WTC11 (cell line): ENCODE measurements at places on chromosomes 11 and 22.

DNA sequence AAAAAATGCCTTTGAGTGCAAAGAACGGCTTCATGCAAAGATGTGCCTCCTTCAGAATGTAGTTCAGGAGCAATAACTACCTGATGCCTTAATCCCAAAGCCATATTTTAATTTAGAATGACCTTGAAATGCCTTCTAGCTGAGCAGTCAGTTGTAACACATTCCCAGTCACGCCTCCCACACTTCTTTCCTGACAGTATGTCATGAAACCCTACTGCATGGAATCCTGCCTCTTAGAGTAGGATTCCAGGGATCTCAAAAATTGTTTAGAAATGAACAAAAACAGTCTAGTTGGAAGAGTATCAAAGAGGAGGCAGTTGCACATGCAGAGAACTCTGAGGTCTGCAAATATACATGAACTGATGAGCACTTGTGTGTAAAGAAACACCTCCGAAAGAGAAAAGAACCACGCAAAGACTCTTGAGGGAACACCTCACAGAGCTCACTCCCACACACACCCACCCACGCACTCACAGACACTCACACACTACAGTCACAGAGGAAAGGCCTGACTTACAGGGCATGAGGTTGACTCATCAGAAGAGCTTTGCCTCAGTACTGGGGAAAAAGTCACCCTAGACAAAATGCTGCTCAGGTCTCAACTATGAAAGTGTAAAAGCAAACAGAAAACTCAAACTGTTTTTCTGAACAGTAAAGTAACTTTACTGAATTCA, 77.4 kb downstream of the GGTLC2 start:
- DNase-seq, result no peak

DNA sequence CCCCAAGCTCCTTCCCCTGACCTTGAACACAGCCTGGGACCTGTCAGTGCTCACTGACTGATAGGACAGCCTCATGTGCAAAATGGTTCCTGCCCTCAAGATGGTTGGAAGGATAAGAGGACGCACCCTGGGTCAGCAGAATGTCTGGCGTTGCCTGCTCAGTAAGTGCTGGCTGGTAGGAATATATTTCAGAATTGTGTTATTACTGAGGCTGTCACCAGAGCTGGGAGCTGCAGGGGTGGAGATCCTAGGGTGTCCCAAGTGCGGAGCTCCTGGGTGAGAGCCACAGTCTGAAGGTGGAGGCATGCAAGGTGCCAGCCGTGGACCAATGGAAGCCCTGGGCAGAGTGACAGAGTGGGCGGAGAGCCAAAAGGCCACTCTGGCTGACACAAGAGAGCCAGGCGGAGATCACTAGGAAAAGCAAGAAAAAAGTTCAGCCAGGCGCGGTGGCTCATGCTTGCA, 1.0 kb upstream of the SEC14L4 start:
- DNase-seq, result no peak

DNA sequence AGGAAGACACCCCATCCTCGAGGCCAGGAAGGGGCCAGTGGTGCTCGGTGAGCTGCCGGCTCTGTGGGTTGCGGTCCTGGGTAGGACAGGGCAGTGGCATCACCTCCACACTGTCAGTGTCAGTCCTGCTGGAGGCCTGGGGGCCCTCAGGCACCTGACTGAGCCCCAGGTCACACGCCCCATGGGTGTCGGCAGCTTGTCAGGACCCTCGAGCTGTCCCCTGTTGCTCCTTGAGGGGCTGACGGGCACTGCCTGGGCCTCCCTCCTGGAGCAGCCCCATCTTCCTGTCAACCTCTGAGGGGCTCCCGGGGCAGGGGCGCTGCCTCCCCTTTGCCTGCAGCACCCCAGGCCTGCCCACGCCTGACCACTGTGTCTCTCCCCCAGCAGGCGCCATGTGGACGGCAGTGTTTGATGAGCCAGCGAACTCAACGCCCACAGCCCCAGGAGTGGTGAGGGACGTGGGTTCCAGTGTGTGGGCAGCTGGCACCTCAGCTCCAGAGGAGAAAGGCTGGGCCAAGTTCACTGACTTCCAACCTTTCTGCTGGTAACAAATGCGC, 35.4 kb downstream of the SBF1 start:
- DNase-seq, result no peak

DNA sequence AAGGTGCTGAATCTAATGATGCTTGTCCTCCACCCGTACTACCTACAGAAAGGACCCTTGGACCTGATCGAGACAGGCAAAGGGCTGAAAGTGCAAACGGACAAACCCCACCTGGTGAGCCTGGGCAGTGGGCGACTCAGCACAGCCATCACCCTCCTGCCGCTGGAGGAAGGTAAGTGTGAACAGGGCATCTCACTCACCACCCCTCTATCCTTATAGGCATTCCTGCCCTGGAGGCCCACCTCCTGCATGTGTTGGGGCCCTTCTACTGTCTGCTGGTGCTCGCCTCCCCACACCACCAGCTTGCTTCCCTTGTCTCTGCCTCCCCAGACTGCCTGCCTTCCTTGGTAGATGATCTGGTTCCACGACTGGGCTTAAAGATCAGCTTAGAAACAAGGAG, 7.1 kb downstream of the PHLDB1 start:
- DNase-seq, result no peak

DNA sequence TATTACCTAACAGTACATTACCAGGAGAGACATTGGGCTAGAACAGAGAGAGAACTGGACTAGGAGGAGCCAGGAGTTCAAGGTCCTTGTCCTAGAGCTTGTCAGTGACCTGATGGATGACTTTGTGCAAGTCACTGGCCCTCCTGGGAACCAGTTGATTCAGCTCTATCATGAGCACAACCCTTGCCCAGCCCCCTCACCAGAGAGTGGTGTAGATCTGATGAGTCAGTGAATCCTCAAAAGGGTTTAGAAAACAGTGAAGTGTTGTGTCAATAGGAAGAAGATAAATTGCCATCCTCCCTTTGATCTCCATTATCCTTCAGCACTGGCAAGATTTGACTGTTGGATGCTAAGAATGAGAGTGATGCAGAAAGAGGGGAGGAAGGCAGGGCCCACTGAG, 24.3 kb downstream of the NEU3 start:
- no peak for DNase-seq

GRCh38 chr11:11045156-11045930, 187.5 kb upstream of the ZBED5 start:
- DNase-seq, result no peak

- peak; percentile 5 for DNase-seq
These were observed 48.0 kb upstream of the CARS1 start for GRCh38 chr11:3104961-3105790.

- no peak for DNase-seq
These were observed 93.4 kb downstream of the SHANK2 start for GRCh38 chr11:71158936-71159335.

DNA sequence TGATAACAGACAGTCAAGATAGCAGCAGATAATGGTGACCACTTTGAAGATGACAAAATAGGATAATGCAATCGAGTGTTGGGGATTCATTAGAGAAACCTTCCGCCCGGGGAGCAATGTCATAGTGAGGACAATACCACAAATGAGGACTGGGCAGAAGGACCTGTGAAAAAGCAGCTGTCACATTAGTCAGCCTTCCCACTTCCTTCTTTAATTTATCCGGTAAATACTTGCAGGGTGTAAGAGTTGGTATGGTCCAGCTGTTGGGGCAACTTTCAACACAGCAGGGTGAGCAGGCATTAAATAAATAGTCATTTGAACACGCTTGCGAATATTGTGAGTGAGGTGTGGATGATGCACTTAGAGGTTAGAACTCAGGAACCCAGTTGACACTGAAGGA, 132.5 kb upstream of the KIRREL3 start:
- no peak for DNase-seq
